Thymus (tissue), 14 donors: ENCODE measurements at places on chromosomes 1 and 21. TPM values are rescaled to one million over a fixed set of nuclear protein-coding genes. Genes with fewer than 3 reads are reported as not detected.
A peak's percentile ranks its signal among the peaks of the same experiment; 100 is the strongest.

- DNase-seq, result no peak
These were observed 86.6 kb upstream of the EDN2 start for GRCh38 chr1:41571041-41571440.

DNA sequence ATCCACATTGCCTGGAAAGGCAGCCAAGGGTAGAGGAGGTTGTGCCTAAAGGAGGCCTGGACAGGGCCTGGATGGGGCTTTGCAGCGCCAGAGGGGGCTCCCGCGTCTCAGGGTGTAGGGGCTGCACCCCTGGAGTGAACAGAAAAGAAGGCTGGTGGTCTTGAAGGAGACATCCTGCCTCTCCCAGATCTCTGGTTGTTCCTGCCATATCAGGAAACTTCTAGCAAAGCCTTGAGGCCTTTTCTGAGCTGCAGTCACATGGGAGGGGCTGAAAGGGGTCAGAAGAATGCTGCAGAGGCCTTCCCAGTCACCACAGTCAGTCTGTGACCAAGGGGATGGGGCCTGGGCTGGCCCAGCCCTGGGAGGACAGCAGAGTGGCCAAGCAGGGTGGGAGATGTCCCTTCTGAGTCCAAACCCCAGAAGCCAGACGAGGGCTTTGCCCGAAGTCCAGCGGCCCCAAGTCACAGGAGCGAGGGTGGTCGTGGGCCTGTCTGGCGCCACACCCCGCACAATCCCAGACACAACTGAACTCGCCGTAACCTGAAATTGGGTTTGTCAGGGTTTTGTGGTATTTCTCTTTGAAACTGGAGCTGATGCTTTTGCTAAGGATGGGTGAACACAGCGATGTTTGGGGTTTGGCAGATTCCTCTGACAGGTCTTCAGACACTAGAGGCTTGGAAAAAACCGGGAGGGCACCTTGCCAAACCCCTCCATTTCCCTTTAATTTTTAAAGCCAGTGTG lies 29.6 kb downstream of the SIM2 start:
- DNase-seq, result no peak

GRCh38 chr1:83997631-83998030 lies 1.3 kb downstream of the TTLL7 start:
- no peak for DNase-seq

DNA sequence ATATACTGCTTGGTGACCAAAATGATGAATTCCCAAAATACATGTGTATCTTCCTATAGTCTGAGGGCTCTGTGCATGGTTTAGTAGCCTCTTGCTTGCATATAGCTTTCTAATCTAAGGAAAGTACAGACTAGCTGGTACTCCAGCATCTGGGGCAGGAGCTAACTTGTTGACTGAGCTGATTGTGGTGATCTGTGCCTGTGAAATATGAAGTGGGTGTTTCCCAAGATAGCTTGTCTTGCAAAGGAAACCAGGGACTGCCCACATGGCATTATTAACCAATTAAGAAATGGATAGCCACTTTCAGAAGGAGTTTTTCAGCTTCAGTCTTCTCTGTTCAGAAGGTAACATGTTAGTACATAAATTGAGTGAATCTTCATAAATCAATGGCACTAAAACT lies 219.8 kb downstream of the NEGR1 start:
- DNase-seq, result no peak

DNA sequence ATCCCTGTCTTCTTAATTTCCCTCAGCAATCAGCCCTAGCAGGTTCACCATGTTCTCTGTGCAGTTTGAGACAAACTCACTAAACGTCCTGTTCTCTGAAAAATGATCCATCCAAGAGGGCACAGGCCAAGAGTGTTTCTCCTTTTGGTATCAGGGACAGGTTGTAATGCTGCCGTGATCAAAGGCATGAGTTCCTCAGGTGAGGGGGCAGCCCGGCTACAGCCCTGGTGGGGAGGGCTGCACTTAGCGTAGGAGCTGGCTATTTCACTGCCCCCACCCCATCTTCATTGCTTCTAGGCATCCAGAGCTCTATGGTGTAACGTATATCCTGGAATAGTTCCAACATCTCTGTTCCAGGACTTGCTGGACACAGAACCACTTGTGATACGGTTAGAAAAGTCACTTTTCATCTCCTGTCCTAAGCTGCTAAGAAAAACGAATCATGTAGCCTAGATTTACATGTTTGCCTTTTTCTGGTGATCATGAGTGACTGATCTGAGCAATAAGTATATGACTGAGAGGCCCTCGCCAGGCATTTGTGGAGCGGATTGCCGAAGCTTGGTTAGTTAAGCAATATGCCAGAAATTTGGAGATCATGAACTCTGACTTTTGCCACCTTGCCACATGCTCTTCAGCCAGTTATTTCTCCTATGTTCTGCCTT lies 41.1 kb upstream of the SRP9 start:
- DNase-seq, result no peak

DNA sequence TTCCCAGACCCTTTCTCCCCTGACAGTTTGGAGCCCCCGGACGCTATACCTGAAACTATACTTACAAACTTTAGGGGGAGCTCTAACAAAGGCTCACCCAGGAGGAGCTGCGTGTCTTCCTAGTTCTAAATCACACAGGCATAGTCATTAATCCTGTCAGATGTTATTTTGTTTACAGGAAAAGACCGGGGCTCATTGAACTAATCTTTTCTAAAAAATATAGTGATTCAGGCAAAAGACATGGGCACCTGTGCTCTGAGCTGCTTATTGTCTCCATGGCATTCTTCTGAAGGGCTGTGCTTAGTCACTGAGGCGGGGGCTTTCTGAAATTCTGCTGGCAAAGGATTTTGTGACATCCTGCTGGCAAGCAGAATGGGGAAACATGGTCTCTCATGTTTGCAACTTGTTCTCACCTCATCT lies 1577.0 kb downstream of the NCAM2 start:
- peak; percentile 69 for DNase-seq

GRCh38 chr1:58895559-58896145 lies 111.8 kb upstream of the JUN start:
- DNase-seq, result no peak

DNA sequence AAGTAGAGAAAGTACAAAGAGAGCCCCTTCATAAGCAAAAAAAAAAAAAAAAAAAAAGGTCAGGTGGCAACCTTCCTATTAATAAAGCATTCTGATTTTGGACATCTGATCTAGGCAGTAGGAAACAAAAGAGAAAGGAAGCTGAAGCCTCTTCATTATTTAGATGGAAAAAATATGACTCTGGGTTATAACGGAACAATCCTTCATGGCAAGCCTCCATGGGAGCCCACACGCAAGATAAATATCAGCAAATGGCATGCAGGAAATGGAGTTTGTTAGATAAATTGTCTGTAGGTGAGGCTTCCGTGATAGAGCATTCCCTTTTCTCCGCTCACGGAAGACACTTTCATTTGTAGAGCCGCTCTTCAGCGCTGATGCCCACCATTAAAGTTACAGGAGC lies 381.0 kb downstream of the TTLL7 start:
- DNase-seq, result no peak

DNA sequence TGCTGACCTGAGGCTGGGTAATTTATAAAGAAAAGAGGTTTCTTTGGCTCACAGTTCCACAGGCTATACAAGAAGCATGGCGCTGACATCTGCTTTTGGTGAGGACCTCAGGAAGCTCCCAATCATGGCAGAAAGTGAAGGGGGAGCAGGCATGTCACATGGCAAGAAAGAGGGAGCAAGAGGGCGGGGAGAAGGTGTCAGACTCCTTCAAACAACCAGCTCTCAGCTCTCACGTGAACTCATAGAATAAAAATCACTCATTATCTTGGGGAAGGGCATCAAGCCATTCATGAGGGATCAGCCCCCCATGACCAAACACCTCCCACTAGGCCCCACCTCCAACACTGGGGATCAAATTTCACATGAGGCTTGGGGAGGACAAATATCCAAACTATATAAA lies 266.8 kb downstream of the RHOU start:
- DNase-seq, result no peak

GRCh38 chr21:44628707-44629391 lies 2.0 kb downstream of the KRTAP10-9 start:
- no peak for DNase-seq

DNA sequence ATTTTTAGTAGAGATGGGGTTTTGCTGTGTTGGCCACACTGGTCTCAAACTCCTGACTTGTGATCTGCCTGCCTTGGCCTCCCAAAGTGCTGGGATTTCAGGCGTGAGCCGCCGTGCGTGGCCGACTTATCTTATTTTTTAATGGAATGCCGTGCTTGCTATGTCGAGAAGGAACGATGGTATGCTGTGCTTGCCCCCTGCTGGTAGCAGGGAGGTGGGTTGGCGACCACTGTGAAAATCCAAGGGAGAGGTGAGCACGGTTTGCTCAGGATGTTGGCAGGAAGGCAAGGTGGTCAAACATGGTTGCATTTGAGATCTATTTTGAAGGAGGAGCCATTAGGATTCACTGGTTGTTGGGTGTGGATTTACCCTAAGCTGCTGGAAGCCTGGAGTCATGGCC lies 45.8 kb upstream of the RCC2 start:
- no peak for DNase-seq

- DNase-seq, result no peak
These were observed 25.9 kb downstream of the CYP2J2 start for GRCh38 chr1:59900640-59901039.

- no peak for DNase-seq
These were observed 852 bp downstream of the KTI12 start for GRCh38 chr1:52032785-52033131.

GRCh38 chr1:47777322-47777721 lies 219.9 kb downstream of the TRABD2B start:
- no peak for DNase-seq

DNA sequence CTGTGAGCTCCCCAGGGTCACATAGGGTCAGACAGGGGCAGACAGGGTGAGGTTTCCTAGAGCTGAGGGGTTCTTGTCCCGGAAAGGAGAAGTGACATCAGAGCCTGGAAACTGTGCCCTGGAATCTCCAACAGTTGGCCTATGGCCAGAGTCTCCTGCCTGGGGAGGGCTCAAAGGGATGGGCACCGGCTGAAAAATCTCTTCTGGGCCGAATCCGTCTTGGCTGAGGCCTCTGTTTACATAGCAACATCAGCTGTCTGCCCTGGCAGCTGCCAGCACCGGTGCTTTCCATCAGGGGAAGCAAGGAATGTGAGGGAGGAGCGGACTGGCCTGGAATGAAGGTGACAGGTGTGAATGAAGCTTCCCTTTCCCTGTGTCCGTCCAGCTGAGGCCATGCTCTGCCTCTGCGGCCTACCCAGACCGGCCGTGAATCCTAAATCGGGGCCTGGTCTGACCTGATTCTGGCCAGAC lies 30.7 kb downstream of the VASH2 start:
- no peak for DNase-seq

DNA sequence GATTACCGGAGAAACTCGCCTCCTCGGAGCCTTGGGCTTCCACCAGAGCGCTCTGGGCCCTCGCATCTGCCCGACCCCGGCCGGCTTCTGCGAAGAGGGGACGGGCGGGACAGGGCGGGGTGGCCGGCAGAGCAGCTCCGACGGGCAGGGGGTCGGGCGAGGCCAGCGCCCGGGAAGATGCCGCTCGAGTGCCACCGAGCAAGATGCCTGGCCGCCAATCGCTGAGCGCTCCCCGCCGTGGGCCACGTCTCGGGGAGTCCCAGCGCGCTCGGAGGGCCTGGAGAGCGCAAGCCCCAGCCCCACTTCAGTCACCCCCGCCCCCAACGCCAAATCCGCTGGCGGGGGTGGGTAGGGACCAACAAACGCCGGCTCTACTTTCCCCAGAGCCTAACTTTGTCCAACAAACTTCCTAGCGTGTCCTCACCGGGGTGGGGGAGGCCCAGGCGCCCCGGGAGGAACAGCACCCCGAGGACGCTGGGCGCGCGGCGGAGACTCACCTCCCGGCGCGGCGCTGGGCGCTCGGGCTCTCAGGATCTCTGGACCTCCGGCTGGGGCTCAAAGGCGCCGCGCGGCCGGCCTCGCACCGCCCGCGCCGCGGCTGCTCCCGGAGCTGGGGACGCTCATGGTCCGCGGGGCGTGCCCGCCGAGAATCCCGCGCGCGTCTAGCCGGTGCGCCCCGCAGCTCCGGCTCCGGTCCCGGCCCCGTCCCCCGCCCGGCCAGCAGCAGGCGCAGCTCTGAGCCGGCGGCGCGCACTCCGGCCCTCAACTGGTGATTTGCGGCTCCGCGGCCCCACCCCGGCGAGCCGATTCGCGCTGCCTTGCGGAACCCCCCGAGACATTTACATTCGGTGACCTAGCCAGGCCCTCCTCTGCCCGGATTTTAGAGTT lies at the start of gene BCAR3:
Gene BCAR3 (minus strand): TSS at position 737 of the 888 bp plus-strand sequence. CDS start 6,907 bp downstream, outside the sequence.
- DNase-seq, result no peak

- DNase-seq, result no peak
These were observed 55.2 kb downstream of the NENF start for GRCh38 chr1:212487774-212488435.

DNA sequence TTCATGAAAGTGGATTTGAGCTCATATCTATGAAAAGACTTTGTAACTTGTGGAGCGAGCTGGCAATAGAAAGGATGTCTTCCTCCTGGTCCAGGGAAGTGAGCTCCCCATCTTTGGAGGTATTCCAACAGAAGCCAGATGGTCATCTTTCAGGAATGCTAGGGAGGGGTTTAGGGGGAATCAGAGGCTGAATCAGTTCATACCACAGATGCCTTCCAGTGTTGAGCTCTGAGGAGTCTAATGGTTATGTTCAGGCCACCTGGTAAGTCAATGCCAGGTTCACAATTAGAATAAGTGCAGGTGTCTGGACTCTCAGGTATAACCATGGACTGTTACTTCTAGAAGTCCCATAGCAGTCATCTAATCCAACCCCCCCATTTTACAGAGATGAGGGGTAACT lies 119.1 kb downstream of the ACTL8 start:
- DNase-seq, result no peak

- no peak for DNase-seq
These were observed 626 bp downstream of the CXADR start for GRCh38 chr21:17513214-17514123.

DNA sequence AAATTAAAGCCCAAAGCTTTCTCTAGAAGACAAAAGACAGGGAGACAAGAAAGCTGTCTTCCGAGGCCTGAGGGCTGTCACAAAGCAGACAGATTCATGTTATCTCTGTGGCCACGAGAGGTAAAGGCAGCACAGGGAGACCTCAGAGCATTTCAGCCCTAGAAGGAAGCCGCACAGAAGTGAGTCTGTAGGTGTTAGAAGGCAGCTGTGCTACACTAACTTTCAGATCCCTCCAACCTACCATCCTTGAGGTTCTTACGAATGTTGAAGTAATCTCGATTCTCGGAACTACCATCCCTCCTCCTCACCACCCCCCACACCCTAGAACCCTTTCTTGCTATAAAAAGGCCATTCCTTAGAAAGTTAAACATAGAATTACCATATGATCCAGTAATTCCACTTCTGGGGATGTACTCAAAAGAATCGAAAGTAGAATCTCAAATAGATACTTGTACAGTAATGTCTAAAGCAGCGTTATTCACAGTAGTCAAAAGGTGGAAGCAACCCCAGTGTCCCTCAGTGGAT lies 21.5 kb upstream of the LYST start:
- peak; percentile 49 for DNase-seq

The KIF1B gene
- total RNA-seq, result 5.5 TPM

The NHLH1 gene
- 0.05 TPM for total RNA-seq

The LRRC53 gene
- total RNA-seq, result 0.19 TPM

The KCNJ15 gene
- 1.1 TPM for total RNA-seq

The KIAA1614 gene
- 0.94 TPM for total RNA-seq

The IL6R gene
- total RNA-seq, result 10.5 TPM

The KCNQ4 gene
- 0.47 TPM for total RNA-seq

The NSUN4 gene
- total RNA-seq, result 9.9 TPM

The AMY1B gene
- total RNA-seq, result 0.14 TPM

The LCE1B gene
- not detected for total RNA-seq

The SH2D5 gene
- 0.14 TPM for total RNA-seq
